Activated CD4-positive, alpha-beta T cell treated with anti-CD3 and anti-CD28 coated beads, Interleukin-2, amount 50 U/mL, for 4 hours (primary cell): ENCODE measurements at places on chromosomes 6 and 20.

DNA sequence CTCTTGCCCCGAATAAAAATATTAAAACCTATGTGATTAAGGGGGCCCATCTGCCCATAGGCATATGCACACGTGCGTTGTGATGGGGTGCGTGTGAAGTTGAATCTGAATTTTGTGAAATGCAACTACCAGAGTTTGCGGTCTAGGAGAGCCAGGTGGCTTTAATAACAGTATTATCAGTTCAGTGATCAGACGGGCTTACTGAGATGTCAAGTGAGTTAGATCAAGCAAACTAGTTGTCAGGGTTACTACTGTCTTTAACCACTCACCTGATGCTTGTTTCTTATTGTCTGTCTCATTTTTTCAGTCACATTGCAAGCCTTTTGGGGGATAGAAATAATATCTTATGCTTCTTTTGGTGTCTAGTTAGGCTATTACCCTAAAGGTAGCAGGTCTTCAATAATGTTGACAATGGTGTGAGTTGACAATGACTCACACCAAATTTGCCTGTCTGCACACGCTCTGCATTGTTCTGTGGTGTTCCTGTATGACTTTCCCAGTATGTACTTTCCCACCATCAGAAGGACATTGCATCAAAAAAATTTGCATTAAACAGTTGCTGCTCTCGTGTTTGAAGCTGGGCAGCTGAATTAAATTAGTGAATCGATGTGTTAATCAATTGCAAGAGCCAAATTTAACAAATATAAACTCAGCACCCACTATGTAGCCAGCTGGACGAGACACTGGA, 103.1 kb upstream of the NAA20 start:
- no peak for DNase-seq

GRCh38 chr6:26217714-26218075, 130.5 kb downstream of the HFE start:
- DNase-seq, result no peak

DNA sequence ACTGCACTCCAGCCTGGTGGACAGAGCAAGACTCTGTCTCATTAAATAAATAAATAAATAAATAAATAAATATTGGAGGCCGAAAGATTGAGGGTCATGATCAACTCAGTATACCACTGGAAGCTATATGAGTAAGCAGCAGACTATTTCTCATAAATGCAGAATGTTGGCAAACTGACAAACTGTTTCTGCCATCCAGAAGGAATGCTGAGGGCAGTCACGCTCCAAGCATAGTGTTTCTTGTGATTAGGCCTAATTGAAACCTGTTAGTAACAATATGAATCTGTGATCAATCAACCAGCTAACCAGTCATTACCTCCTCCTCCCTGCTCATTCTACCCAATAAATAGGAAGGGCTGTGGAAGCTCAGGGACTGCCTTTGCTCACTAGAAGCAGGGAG, 15.2 kb upstream of the KCNK15 start:
- no peak for DNase-seq

- no peak for DNase-seq
These were observed 33.8 kb downstream of the RRBP1 start for GRCh38 chr20:17648315-17648646.

- DNase-seq, result no peak
These were observed 473.8 kb upstream of the HSF2 start for GRCh38 chr6:121925534-121926255.
